ENCODE measurements at places on chromosomes 5 and 9. TPM values are rescaled to one million over a fixed set of nuclear protein-coding genes. Genes with fewer than 3 reads are reported as not detected.

DNA sequence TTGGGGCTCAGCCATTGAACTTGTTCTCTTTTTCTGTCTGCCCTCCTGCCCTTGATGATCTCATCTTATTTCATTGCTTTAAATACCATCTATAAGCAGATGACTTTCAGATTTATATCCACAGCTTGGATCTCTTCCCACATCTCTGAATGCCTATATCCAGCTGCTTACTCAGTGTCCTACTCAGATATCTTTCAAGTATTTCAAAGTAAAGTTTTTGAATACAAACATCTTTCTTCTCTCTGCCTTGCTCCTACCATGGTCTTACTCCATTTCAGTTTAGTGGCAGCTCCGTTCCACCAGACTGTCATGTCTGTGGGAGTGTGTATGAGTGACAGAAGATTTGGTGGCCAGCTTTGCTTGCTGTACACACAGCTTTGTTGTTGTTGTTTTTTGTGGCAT is 59.7 kb downstream of the ERBIN start:
- DNase-seq, result peak; percentile 17

- DNase-seq, result no peak
Observed at GRCh38 chr9:34566972-34567371, 22.6 kb downstream of the CNTFR start.

DNA sequence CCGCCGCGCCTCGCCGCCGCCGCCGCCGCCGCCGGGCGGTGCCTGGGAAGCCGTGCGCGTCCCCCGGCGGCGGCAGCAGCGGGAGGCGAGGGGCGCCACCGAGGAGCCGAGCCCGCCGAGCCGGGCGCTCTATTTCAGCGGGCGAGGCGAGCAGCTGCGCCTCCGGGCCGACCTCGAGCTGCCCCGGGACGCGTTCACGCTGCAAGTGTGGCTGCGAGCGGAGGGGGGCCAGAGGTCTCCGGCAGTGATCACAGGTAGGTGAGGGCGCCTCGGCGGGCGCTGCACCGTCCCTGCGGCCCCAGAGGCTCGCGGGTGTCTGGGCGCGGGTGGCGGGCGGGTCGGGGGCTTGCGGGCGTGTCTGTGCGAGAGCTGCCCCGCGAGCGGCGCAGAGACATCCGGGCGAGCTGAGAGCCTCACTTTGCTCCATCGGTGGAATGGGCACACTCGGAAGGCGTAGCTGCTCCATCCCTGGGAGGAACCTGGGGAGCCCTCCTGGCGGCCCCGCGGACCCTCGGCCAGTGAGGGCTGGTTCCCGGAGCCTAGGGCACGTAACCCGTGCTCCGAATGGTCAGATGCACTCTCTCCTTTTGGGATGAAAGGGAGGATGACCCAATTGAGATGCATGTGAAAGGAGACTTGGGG is 864 bp downstream of the PAPPA start:
- peak; percentile 18 for DNase-seq

- no peak for DNase-seq
Observed at GRCh38 chr9:16986556-16986955, 116.1 kb upstream of the BNC2 start.

DNA sequence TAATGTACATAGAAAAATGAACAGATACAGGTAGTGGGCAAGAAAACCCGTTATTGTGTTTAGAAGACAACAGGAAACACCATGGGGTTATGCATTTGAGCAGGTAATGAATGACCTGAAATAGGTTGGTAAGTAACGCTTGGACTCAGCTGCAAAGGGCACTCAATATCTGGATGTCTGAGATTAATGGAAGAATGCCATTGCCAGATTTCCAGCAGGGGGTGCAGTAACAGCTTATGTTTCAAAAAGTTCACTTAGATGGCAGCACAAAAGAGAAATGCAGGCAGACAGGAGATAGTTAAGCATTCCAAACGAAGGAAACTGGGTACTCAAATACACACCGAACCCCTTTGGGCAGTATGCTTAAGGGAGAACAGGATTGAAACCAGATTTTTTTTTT is 285.5 kb upstream of the VLDLR start:
- DNase-seq, result no peak

DNA sequence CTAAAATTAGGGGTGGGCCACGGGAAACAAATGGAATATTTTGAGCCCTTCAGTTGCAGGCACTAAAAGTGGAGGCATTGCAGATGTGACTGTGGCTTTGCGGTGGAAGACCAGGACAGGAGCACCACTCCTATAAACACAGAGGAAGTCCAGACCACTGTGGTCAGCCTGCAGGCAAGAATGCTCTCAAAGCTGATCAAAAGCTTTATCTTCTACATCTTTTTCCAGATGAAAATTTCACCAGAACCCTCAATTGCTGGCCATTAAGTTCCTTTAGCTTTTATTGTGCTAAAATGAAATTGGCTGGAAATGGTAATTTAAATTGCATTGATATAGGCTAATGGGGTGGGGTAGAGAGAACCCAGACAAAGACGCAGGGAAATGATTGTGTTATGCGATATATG is 208.8 kb downstream of the ERCC6L2 start:
- DNase-seq, result no peak

DNA sequence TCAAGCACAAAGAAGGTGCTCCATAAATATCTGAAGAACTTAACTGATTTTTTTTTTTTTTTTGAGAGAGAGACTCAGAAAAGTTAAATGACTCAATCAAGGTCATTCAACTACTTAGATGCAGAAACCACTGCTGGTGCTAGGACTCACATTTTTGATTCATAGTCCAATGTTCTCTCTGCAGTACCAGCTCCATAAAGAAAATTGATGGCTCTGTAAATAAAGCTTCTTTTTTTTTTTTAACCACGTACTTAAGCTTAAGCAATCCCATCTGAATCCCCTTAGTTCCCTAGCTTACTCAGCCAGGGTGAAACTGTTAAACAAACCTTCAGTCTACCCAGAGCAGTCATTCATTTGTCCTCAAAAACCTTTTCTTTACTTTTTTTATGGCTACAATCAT is 657.0 kb upstream of the WWC1 start:
- DNase-seq, result peak; percentile 71

- DNase-seq, result no peak
Observed at GRCh38 chr9:76827296-76828080, 63.2 kb downstream of the PCA3 start.

Gene PCDHA1
- 0.03 TPM for total RNA-seq

Gene STRBP
- 14.5 TPM for total RNA-seq

Gene STPG3
- not detected for total RNA-seq

Gene GRM6
- total RNA-seq, result not detected

Gene TAF1L
- total RNA-seq, result not detected
